Foreskin melanocyte (primary cell): ENCODE measurements at places on chromosomes 3 and 15.

DNA sequence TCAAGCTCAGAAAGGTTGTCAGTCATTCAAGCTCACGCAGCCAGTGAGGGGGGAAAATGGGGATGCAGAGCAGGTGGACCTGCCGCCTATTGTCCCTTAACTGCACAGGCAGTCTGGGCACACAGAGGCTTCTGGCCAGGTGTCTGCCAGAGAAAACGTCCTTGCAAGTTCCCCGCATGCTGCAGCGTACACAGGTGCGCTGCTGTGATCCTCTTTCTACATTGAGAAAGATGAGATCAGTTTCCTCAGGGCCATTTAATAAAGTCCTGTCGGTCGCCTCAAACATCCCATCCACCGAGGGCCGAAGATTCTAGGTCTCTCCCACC, 445 bp upstream of the TSEN2 start:
- no peak for DNase-seq

GRCh38 chr3:82038556-82038955, 277.1 kb upstream of the GBE1 start:
- no peak for DNase-seq

GRCh38 chr15:27705056-27705455, 394.1 kb downstream of the OCA2 start:
- no peak for DNase-seq

DNA sequence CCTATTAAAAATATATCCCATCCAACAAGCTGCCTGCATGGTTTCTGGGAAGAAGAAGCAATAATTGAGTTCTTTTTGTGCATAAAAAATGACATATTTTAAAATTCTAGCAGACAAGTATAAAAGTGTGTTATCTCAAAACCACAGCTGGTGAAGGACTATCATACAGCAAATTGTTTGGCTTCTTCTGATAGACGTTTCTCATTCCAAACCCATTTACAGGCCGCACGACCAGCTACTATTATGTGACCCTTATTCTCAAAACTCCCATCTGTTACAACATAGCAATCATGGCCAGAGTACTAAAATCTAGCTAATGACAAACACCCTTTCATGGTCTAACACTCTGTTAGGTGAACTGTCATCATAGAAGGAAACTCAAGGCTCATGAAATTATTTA, 21.7 kb downstream of the ETFA start:
- DNase-seq, result no peak

DNA sequence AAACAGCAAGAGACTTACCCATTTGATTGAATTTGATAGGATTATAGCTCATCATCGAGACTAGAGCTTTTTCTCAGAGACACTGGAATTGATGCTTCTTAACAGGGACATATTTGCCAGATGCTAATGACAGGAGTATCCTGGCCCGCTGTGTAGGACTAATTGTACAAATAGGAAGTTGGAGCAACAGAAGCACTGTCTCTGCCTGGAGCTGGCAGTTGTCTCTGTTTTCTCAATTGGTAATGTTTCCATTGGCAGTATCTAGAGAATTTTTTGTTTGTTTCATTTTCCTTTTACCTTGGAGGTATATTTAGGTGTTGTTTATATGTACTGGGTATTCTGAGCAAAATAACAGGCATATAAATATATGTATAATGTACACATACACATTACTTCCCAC, 8.9 kb upstream of the PCOLCE2 start:
- DNase-seq, result no peak

DNA sequence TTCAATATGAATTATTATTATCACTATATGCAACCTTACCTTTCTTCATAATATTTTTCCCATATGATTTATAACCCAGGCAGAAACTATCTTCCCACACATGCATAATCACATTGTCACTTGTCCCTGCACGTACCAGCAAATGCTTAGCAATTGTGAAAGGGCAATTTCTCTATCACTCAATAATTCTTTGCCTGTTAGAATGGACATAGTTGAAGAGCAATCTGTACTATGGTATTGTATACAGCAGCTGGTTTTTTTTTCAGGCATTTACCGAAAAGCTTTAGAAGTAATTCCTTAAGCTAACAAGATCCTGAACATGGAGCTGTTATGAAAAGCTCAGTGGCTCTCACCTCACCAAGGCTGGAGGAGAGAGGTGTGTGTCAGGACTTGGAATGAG, 999.5 kb downstream of the TUSC7 start:
- DNase-seq, result no peak

DNA sequence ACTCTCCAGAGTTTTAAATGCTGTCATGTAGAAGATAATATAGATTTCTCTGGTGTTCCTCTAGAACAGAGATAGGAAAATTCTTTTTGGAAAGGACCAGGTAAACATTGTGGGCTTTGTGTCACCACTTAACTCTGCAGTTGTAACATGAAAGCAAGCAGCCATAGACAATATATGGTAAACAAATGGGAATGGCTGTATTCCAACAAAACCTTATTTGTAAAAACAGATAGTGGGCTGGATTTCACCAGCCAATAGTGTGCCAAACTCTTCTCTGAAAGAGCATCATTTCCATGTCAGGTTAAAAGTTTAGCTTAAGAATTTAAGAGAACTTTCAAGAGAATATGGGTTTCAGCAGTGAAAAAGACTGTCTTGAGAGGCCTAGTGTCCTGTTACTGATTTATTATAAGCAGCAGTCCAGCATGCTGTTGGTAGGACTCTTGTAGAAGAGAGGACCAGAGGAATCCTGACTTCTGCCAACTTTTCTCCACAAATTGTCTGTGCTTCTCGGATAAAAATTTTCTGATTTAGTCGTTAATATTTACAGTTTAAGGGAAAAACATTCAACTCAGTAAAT, 107.7 kb downstream of the TCF12 start:
- DNase-seq, result no peak

DNA sequence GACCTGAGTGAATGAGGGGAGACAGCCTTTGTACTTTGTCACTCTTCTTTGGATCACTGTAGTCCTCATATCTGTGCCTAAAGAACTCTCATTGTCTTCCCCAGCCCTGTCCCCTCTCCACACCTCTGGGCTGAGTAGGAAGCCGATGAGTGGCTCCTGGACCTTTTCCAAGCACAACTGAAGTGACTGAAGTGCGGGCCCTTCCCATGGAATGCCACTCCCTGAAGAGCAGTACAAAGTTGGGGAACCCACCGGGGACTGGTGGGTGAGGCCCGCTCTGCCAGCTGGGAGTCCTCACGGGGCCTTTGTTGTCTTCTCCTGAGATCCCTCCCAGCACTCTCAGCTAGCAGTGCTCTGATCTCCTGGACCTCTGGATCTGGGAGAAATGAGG, 90.1 kb downstream of the AAGAB start:
- DNase-seq, result no peak

DNA sequence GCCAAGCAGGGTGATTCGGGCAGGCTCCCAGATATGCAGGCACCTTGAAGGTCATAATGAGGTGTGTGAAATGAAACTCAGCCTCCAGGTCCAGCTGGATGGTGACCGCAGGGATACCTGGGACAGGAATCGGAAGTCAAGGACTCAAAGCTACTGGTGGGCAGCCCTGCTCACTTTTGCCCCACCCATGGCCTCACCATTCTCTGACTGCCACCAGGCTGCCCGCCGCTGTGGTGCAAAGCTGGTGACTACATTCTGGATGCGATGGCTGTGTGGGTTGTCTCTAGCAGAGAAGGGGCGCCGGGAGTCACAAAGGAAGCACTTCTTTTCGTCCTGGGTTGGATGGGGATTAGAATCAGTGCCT, 795 bp downstream of the LAMB2 start:
- no peak for DNase-seq

DNA sequence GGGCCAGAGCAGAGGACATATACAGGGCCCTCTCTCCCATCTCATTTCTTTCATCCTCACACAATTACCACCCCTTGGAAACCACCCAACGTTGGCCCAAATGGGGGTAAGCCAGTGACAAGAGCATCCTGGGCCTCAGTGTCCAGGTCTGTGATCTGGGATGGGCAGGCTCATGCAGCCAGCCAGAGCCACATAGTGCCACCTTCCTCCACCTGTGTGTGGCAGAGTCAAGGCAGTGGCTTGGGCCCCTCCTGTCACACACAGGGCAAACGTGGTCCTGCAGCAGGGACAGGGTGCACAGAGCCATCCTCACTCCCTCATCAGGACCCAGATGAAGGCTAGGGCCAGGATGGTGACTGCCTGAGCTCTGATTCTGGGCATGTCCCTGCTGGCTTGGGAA, 2.3 kb upstream of the MYL3 start:
- DNase-seq, result no peak

DNA sequence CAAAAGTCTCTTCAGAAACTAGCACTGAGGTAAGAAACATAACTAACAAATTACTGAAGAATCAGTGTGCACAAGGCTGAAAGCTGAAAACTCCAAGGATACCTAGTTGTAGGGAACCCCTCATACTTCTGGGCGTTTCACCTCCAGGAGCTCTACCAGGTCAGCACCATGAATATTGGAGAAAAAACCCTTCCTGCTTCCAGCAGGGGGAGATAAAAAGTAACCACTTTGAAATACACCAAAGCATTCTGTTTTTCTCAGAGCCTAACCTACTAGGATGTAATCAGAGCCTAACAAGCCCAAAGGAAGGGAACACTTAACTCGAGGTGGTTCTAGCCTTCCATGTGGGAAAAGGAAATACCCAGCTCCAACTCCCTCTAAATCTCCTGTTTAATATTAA, 175.8 kb upstream of the MME start:
- peak; percentile 22 for DNase-seq

- no peak for DNase-seq
Observed at GRCh38 chr3:62319570-62320243, 53.6 kb downstream of the FEZF2 start.

DNA sequence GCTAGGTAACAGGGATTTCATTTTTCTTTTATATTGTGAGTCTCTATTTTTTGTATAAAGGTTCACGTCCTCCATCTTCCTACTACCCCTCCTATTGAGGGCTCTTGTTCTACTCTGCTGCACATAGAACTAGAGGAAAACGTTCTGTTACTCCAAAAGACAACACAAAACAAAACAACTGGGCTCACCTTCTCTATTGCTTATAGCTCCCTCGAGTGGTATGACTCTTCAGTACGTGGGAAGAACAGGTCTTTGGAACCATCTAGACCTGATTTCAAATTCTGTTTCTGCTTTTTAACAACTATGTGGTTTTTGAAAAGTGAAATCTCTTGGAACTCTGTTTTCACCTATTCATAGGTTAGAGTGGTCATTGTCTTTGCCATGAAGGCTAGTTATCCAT, 515.3 kb downstream of the SOX2 start:
- no peak for DNase-seq

DNA sequence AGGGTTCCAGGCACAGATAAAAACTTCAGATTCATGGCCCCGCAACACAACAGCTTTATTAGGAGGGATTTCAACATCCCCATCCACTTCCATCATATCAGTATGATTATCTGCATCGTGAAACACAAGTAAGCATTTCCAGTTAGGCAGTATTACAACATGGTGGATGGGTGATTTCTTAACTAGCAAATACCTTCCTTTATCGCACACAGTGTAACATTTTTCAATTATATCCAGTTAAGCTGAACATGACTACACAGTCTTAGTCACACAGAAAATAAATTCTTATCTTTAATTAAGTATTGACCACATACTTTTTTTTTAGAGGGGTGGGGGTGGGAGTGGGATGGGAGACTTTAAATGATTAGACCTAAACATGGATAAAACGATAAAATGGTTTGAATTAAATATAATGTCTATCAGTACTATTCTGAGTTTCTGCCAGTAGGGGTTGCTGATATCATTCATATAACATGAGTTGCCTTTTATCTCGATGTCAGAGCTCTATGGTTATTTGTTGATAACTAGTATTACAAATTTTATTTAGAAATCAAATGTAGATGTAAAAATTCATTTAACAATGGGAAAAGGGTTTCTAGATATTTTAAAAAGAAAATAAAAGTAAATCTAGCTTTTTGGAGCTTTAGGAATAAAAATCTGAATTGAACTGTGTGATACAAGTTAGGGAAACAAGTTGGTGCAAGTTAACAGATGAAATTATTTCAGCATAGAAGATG, 146.6 kb downstream of the TBL1XR1 start:
- peak; percentile 39 for DNase-seq

- DNase-seq, result peak; percentile 91
Observed at GRCh38 chr15:99249270-99249841, at the start of gene TTC23. Gene TTC23 (minus strand): TSS chr15:99249581. CDS start chr15:99228712, 20,869 bp downstream.

- DNase-seq, result peak; percentile 56
Observed at GRCh38 chr3:197750396-197750831, 731 bp downstream of the FYTTD1 start.

DNA sequence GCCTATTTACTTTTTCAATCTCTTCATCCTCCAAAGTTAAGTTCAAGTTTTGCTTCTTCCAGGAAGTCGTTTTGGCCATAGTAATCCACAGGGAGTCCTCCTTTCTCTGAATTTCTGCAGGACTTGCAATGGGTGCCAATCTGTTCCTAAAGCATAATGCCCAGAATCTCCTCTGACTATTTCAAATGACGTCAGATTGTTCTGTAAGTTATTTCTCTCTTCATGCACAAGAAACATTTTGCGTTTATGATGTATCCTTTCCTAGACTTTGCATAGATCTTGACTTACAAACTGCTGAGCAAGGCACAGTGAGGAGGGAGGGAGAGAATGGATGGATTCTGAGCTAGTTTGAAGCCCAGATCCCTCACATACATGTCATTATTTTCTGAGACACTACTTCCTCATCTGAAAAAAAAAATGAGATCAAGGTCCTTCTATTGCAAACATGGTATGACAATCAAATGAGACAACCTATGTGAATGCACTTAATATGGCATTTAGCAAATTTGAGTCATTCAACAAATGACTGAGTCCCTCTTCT, 103.1 kb downstream of the MEX3B start:
- no peak for DNase-seq

- peak; percentile 76 for DNase-seq
Observed at GRCh38 chr15:74793135-74794028, 11.5 kb downstream of the CSK start.

- no peak for DNase-seq
Observed at GRCh38 chr15:68318008-68318835, 40.7 kb downstream of the FEM1B start.

DNA sequence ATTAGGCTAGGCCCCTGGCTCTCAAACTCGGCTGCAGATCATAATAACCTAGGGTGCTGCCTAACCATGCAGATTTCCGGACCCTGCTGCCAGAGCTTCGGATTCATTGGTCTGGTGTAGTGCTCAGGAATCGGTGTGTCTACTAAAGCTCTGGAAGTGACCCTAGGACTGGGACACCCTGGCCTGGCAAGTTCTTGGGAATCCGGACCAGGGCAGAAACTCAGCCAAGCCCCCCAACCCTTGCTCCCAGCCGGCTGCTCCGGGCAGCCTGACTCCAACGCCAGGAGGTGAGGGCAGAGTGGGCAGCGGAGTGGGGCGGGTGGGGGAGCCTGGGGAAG, 23.0 kb downstream of the IGDCC3 start:
- no peak for DNase-seq

GRCh38 chr3:49523756-49524747, 30.2 kb upstream of the BSN start:
- DNase-seq, result no peak

DNA sequence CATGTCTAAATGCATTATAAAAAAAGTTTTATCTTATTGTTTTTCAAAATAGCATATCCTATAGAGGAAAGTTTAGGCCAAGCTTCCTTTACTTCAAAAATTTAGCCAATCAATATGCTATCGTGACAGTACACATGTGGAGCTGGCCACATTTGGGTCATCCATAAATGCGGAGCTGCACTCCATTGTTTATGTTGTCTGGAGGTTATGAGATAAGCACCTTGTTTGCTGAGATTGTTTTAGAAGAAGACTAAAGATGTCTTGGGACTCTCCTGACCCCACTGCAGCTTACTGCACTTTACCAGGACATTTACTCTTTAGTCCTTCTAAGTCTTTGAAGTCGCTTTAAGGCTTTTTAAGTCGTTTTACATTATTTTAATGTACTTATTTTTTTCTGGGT, 265.9 kb downstream of the OCA2 start:
- DNase-seq, result no peak
